ENCODE measurements at places on chromosomes 11 and 22.

DNA sequence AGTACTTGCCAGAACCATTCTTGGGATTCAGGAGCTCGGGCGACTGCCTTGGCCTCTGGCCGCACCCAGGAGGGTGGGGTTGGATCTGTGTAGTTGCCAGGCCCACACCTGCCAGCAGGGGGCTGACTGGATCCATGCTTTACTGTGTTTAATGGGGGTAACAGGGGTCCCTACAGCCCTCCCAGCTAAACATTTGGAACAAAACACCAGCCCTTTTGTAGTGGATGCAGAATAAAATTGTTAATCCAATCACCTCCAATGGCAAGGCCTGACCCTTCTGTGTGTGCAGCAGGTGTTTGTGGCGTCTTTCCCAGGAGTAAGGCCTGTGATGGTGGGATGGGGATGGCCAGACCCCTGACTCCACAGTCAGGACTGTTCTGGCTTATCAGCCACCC, 22.5 kb downstream of the SUN2 start:
- peak; percentile 54 for DNase-seq

DNA sequence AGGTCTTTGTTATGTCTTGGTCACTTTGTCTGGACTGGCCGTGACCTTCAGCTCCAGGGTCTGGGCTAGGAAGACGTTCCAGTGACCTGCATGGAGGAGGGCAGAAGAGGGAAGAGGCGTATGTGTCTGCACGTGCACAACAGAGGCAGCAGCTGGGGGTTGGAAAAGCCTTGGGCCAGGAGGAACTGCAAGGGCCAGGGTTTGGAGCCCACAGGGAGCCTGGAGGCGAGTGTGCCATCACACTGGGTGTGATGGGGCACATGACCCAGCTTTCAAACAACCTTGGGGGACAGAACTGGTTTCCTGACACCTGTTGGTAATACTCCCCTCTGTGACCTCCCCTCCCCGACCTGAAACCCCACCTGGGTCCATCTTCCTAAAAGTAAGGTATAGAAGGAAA, 34.7 kb downstream of the CHRDL2 start:
- no peak for DNase-seq

- DNase-seq: no peak
Observed at GRCh38 chr11:34148504-34149165, 43.2 kb downstream of the NAT10 start.

- DNase-seq: no peak
Observed at GRCh38 chr11:46657186-46657585, 39.8 kb downstream of the ATG13 start.

- peak; percentile 31 for DNase-seq
Observed at GRCh38 chr11:44380009-44380313, 70.0 kb upstream of the ALX4 start.

DNA sequence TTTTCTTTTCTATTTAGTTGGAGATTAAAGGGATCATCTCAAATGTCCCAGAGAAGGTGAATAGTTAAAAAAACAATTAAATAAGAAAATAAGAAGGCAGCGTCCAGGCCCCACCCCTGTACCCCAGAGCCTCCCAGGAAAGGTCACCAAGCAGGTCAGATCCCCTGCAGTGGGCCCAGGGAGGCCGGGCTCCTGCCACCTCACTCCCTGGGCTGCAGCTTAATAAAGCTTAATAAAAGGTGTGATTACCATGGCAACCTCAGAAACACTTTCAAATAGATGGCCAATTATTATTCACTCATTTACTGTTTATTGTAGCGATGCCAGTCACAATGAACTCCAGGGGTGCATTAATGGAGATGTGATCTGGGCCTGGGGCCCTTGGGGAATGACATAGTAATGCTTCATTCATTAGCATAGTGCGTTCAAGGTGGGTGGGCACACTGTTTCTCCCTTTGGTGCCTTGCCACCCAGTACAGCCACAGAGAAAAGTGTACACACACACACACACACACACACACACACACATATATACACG, 386.2 kb downstream of the CADM1 start:
- no peak for DNase-seq

DNA sequence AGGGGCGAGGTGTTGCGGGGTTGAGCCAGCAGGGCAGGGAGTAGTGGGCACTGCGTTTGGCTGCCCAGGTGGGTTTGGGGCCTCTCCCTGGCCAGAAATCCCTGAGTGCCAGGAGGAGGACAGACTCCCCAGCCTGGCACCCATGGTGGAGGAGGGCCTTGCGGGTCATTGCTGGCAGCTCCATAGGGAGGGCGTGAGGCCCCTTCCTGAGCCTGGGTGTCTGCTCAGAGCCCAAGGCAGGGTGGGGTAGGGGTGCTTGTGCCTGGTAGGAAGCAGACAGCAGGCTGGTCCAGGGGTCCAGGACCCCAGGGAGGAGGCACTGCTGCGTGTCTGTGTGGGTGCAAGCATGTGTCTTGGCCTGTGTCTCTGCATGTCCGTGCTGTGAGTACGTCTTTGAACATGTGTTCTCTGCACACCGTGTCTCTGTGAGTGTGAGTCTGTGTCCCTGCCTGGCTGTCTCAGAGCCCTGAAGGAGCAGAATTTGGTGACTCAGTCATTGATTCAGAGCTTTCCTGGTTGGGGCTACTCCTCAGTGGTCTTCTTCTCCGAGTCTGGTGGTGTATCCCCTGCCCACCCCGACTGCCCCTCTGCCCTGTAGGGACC, 3.9 kb downstream of the TSPAN4 start:
- DNase-seq: no peak

- no peak for DNase-seq
Observed at GRCh38 chr11:1234054-1234720, 11.3 kb downstream of the MUC5B start.

- peak; percentile 72 for DNase-seq
Observed at GRCh38 chr11:126102436-126102981, 39.8 kb upstream of the CDON start.

DNA sequence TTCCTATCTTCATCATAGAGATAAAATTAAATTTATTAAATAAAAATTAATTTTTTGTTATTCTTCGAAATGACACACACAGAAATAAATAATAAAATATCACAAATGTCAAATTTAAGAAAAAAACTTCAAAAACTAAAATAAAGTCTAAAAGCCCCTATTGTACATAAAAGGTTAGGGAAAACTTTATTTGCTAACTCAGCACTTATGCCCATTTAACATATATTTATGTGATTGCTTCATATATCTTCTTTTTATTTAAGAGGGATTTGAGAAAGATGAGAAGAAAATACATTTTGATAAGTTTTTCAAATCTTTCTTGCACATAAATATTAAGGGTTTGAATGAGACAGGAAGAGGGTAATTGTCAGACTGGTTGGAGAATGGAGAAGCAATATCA, 2350.4 kb upstream of the RAG2 start:
- no peak for DNase-seq

- DNase-seq: no peak
Observed at GRCh38 chr22:45880091-45880715, 96.8 kb downstream of the WNT7B start.

- no peak for DNase-seq
Observed at GRCh38 chr11:72411623-72412419, 22.5 kb downstream of the CLPB start.

- DNase-seq: peak; percentile 19
Observed at GRCh38 chr11:72308226-72309073, 64.5 kb upstream of the PHOX2A start.

DNA sequence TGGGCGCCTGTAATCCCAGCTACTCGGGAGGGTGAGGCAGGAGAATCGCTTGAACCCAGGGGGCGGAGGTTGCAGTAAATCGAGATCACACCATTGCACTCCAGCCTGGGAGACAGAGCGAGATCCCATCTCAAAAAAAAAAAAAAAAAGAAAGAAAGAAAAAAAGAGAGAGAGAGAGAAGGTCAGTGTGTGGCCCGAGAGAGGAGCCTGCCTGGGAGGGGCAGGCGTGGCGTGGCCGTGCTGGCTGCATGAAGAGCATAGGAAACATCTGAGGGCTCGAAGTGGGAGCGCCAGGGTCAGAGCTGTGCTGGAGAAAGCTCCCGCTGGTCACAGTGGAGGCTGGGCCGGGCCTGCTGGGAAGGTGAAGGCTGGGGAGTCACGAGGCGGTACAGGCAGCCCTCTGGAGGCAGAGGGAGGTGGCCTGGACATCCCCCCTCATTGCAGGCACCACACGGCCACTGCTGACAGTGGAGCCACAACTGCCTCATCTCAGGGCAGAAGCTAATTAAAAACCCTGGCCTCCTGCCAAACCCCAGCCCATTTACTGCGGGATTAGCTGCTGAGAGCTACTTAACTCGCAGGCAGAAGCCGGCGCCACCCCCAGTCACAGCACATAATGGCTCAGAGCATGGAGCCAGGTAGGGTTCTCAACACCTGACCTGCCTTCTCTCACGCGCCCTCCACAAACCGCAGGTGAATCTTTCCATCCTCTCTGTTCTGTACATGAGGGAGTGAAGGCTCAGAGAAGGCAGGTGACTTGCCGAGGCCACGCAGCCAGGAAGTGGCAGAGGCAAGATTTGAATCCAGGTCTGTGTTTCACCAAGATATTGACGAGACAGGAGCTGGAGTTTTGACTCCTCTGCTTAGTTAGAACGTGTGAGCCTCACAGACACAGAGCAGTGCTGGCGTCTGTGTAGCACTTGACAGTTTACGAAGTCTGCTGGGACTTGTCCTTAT, 32.6 kb downstream of the NFAM1 start:
- DNase-seq: peak; percentile 92

- no peak for DNase-seq
Observed at GRCh38 chr11:32333320-32333991, 101.9 kb downstream of the WT1 start.

DNA sequence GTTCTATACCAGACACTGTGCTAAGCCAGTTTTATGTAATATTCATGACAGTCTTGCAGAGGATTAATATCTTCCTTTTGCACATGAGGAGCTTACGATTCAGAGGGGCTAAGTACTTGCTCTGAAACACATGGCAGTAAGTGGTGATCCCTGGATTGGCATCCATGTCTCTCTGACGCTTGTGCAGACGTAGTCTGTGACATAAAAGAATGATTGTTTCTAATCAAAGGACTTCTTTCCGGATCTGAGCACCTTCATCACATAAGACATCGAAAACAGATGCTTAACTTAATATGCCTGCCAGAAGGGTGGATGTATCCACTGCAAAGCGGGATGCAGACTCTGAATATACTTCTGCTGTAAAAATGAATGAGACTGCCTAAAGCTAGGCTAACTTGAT, 74.8 kb downstream of the ARHGAP42 start:
- DNase-seq: no peak

DNA sequence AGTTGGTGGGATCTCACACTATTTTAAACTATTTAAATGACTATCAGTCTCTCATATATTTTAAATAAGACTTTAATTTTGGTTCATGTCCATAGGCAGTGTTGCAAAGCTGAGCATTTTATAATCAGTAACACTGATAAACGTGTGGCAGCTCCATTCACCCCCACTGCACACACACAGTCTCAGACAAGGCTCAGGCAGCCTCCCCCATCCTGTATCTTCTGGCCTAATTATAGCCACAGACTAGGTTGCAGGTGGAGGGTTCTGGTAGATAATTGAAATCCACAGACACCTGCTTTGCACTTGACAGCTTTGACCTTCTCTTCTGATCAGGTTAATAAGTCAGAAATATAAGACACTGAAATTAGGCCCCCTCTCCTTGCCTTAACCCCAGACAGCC, 118.5 kb upstream of the LDLRAD3 start:
- no peak for DNase-seq

DNA sequence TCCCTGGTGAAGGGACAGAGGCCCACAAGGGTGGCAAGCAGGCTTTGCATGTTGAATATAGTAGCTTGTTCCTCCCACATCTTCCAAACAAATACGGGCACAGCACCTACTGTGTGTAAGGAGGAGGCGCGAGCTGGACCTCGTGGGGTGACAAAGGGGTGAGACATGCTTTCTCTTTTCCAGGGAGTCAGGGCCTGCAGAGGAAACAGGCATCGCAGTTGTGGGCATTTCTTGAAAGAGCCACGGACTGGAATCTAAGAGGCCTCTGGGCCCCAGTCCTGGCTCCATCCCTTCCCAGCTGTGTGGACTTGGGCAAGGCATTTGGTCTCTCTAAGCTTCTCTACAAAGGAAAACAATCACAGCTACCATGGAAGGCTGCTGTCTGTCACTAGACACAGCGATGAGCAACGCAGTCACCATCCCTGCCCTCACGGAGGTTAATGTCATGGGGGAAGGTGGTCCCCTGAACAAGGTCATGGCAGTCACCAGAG, 13.0 kb upstream of the CDC42EP1 start:
- DNase-seq: no peak

- no peak for DNase-seq
Observed at GRCh38 chr11:31645747-31646146, 136.2 kb downstream of the ELP4 start.

GRCh38 chr11:78432058-78432515, 14.5 kb upstream of the GAB2 start:
- peak; percentile 6 for DNase-seq

DNA sequence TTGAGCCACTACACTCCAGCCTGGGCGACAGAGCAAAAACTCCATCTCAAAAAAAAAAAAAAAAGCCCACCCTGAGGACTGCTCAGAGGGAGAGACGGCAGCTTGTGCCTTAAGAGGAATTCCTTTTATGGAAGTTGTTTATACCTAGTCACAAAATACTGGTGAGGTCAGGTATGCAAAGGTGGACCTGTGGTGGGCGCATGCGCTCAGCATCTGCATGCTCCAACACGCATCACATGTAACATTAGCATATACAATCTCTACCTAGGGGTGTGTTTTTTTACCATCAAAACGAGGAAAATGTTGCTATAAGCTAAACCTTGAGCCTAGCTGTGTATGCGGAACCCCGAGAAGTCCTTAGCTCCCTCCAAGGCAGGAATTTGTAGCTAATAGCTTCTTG, 6.8 kb upstream of the SART1 start:
- DNase-seq: no peak

DNA sequence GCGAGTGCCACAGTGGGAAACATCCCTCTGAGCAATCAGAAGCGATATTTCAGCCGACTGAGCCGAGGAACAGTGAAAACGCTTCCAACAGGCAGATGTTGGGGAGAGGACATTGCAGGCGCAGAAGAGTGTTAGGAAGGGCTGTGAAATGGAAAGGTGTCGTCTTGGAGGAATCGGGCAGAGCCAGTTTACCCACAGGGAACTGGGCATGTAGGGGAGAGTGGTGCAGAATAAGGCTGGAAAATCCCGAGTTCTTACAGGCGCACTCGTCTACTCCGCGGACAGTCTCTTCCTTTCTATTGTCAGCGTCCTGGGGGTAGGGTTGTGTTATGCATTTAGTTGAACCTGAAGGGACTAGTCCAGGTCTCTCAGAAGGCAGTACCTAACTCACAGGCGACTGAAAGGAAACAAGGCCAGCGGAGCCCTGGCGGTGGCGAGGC, 1.1 kb upstream of the APLP2 start:
- DNase-seq: peak; percentile 20

DNA sequence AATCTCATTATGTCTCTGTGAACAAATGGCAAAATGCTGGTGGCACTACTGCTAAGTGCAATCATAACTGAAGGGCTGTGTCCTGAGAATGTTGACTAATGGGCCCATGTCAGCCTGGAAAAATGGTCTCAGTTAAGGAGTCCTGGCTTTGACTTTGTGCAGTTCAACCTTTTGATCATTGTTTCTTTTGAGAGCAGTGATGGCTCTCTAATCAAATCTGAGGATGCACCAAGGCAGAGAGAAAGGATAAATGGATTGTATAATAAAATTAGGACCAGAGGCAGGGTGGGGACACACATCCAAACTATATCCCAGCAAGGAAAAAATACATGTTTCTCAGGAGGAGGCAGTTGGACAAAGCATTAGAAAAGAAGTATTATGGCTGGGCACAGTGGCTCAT, 59.6 kb upstream of the SYN3 start:
- DNase-seq: no peak
